ENCODE measurements at places on chromosomes 4 and X.
A peak's percentile ranks its signal among the peaks of the same experiment; 100 is the strongest.

GRCh38 chr4:152917543-152918395 is 18.4 kb upstream of the FHDC1 start:
- DNase-seq, result no peak

- no peak for DNase-seq
Observed at GRCh38 chr4:16240300-16240699, 14.0 kb upstream of the TAPT1 start.

DNA sequence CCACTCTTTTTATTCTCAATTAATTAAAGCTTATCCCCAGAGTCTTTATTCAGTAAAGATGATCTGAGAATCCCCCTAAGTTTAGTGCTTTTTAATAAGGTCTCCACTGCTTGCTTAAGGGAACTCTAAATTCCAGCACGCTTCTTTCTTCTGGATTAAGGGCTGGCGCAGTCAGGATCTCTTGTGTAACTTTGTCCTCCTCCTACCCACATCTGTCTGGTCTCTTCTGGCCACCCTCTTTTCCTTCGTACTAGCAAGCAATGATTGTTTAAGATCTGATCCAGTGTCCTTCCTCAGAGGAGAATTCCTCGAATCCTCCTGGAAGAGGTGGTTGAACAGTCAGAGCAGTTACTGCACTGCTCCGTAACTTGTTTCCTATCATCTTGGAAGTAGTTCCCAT is 14.0 kb upstream of the PAQR3 start:
- no peak for DNase-seq

DNA sequence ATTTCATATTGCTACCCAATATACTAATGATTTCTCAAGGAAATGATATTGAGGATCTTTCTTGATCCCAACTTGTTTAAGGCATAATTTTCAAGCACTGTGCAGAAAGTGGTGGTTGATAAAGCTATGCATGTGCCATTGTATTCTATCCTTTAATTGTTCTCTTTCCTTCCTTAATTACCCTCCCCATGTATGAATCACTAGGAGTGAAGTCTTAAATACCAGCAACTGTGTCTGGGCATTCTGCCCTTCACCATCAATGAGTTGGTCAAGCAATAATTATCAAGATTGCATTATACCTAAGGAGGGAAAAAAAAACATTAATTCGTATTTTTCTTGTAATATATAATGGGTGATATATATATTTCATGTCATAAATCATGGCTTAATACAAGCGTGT is 111.8 kb upstream of the FRMPD4 start:
- no peak for DNase-seq

DNA sequence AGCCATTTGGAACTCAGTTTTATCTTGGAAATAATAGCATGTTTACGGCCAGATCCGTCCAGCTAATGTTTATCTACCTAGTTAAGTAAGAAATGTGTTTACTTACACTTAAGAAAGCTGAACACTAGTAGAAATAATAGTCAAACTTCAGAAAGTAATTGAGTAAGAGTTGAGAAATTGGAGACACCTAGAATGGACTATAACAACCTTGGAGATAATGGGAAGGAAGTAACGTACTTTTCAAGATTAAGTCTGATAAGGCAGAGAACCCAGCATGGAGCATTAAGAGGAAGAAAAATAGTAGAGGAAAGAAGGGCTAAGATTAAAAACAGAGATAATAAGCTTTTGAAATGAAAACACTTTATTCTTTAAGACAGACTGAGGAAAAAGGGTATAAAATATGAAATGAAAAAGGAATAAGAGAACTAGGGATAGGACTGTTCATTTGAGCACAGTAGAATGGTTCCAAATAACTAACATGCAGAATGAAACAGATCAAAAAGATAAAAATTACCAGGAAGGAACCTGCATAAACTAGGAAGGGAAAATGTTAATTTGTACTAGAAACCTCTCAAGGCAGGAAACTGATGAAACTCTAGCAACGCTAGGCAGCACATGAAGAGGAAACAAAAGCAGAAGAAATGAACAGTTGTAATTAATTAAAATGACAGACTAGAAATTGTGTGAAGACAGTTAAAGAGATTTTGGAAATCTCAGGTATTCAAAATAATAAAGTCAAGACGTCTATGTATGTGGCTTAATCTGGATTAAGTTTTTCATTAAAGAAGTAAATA is 71.7 kb downstream of the FBXW7 start:
- no peak for DNase-seq

DNA sequence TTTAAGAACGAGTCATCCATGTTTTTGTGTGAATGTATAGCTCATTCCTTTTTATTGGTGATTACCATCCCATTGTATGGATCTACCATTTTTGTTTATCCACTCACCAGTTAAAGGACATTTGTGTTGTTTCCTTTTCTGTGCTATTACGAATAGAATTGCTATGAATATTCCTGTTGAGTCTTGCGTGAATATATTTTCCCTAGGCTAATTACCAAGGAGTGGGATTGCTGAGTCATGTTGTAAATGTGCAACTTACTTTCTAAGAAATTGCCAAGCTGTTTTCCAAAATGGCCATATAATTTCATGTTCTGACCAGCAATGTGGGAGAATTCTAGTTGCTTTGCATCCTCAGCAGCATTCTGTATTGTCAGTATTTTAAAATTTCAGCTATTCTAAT is 51.3 kb downstream of the YIPF6 start:
- DNase-seq, result no peak

- no peak for DNase-seq
Observed at GRCh38 chr4:101027721-101028120, 319.6 kb downstream of the PPP3CA start.

- DNase-seq, result no peak
Observed at GRCh38 chrX:45353456-45353855, 152.8 kb upstream of the DIPK2B start.

DNA sequence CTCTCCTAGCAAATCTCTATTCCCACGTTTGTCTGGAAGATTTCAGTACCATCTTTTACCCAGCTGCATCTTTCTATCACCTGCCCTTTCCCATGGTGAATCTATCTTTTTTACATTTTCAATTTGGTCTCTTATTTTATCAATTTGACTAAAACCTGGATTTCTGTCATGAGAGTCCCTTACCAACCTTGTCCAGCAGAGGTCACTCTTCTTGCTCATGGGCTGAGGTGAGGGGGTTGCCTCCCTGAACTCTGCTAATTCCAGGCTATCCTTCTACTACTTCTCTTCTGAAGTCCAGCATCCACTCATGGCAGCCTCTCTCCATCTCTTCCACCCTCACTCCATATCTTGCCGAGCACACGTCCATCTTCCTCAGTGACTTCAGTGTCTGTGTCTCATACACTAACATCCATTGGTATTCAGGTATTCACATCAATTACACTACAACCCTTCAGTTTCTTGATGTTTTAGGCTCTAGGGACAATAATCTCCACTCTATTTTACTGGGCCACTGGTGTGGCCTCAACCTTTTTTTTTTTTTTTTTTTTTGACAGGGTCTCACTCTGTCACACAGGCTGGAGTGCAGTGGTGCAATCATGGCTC is 17.8 kb upstream of the ZNF827 start:
- DNase-seq, result peak; percentile 29

DNA sequence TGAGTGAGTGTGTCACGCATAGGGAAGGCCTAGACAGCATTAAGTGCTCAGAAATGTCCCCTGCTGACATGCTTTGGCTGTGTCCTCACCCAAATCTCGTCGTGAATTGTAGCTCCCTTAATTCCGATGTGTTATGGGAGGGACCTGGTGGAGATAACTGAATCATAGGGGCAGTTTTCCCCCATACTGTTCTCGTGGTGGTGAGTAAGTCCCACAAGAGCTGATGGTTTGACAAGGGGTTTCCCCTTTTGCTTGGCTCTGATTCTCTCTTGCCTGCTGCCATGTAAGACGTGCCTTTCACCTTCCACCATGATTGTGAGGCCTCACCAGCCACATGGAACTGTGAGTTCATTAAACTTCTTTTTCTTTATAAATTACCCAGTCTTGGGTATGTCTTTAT is 78.0 kb downstream of the NSUN7 start:
- peak; percentile 5 for DNase-seq

- peak; percentile 50 for DNase-seq
Observed at GRCh38 chr4:104860238-104861123, 286.2 kb upstream of the TET2 start.

DNA sequence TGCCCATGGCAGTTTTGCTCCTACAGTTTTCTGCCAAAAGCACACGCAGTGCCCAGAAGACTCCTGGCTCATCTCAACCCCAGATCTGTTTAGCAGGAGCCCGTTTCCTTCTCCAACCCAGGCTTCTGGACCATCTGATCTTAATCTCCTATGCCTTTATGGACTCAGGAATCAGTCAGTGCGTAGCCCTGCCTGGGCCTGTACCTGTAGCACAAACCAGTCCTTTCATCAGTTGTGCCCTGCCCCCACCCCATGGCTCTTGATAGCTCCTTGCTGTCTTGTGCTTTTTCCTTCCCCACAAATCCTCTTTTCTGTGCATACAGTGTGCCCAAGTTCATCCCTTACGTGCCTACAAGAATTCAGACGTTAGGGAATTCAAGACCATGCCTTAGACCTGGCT is 1.5 kb downstream of the ZNF718 start:
- no peak for DNase-seq

DNA sequence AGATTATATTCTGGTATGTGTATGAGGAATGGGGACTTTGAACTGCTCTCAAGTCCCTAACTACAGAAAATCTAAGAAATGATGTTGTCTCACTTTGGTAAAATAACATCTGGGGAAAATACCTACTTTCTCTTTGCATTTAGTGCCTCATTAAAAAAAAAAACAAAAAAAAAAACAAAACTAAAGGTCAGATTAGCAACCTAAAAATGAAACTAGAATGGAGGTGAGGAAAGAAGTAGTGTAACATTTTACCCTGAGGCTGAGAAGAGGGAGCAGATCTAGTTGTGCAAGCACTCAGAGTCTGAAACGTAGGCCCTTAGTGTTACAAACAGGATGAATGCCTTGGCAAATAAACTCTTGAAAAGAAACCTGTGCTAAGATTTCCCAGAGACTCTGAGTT is 56.0 kb downstream of the VGLL1 start:
- no peak for DNase-seq

- DNase-seq, result no peak
Observed at GRCh38 chr4:1597021-1597931, 86.8 kb downstream of the FAM53A start.

DNA sequence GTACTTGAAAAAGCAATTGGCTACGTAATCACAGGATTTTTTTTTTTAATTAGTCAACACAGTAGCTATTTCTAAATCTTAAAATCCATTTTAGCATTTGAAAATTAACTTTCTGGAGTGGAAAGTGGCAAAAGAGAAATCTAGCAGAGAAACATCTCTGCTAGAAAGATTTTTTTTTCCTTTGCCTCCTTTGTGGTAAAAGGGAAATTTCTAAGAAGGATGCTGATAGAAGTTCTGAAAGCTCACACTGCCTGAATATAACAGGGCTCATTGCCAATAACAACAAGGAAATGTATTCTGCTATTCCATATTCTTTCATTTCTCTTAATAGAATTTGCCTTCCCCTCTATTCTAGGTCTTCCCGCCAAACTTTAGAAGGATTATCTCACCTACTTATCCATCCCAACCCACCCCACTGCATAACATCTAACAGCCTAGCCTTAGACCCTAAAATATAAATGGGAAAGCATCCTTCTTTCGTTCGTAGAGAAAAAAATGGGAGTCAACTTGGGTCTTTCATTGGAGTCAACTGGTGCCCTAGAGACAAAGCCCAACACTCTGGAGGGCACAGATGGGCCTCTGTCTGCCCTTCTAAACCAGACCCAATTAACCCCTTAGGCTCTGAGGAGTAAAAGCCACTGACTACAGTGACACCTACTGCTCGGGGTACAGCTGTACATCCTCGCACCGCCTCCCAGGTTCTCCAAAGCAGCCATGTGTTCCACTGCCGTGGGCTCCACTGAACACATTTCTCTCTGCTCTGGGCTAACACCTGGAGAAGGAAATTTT is 103.9 kb downstream of the MAML3 start:
- peak; percentile 28 for DNase-seq

- DNase-seq, result no peak
Observed at GRCh38 chr4:76830612-76830963, 67.4 kb downstream of the SOWAHB start.

Data from activated T-cell treated with anti-CD3 and anti-CD28 coated beads, Interleukin-2, amount 50 U/mL, for 72 hours (primary cell).